ENCODE measurements at places on chromosomes 3 and 15.

DNA sequence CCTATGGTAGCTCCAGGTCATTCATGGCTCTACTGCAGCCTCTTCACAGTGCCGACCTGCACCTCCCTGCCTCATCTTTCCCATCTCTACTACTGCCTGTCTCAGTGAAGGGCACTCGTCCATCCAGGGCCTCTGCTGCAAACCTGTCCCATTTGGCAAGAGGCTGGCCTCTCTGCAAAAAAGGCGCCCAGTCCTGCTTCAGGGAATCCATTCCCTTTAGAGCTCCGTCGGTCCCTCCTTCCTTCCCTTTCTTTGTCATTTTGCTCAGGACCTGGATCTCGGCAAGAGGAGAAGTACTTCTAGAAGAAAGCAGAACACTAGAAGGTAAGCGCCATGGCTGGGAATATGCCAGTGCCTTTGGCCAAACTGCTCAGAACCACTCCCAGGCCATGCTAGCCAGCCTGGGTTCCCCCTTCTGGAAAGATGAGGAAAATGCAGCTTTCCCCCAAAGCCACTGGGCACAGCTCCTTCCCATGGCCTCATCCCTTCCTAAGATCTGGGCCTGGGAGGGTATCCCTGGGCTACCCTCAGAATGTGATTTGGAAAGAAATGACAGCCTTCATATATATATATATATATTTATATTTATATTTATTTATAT, 6.4 kb upstream of the ISL2 start:
- DNase-seq = peak; percentile 46

- DNase-seq = no peak
These were observed 4.8 kb upstream of the PCSK6 start for GRCh38 chr15:101494251-101494796.

- DNase-seq = no peak
These were observed 42.5 kb downstream of the ZBTB38 start for GRCh38 chr3:141410846-141411245.

DNA sequence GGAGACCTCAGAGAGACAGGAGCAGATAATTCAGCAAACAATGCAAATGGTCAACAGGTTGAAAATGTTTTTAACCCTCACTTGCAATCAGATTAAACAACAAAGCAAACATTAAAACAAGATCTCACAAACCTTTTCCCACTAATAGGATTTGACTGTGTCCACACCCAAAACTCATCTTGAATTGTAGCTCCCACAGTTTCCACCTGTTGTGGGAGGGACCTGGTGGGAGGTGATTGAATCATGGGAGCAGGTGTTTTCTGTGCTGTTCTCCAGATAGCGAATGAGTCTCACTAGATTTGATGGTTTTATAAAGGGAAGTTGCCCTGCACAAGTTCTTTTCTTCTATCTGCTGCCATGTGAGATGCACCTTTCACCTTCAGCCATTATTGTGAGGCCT, 1.3 kb upstream of the LYSMD4 start:
- no peak for DNase-seq

DNA sequence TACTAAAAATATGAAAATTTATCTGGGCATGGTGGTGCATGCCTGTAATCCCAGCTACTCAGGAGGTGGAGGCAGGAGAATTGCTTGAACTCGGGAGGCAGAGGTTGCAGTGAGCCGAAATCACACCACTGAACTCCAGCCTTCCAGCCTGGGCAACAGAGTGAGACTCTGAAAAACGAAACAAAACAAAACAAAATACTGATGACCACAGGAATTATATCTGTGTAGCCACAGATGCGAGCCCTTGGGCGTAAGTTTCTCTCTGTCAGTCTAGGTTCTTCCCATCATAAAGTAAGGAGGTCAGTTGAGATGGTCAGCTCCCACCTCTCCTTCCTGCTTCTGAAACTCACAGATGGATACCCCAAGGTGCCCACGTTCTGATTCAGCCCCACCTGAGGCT, 37.7 kb upstream of the CFAP161 start:
- no peak for DNase-seq

GRCh38 chr3:184784731-184785500, 27.1 kb upstream of the VPS8 start:
- no peak for DNase-seq

DNA sequence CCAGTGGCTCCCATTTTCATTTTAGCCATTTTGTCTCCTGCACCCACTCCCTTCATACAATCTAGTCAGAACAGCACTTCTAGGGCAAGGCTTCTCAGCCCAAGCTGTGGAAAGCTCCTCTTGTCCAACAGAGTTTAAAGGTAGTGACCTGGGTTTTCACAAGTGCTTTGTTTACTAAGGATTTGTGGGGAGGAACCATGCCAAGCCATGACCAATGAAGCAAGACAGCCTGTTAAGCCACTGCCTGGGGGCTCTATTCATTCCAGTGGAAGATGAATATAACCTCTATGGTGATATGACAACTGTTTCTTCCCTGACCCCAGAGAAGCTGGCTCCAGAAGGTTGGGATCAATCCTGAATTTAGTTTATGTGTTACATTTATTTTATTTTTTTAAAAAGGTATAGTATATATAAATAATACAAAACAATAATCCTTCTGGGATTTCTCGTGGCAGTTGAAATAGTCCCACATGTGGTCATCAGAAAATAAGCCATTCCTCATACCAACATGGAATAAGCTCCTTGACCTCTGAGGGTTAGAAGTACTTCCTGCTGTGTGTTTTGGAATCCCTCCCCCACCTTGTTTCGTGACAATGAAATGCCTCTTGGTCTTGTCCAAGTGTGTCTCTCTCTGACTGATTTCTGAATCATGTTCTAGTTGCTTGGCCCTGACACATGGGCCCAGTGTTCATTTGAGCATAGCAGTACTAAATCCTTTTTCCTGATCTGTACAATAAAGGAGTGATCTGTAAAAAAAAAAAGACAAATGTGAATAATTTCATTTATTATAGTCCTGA, 13.3 kb upstream of the THUMPD3 start:
- no peak for DNase-seq

DNA sequence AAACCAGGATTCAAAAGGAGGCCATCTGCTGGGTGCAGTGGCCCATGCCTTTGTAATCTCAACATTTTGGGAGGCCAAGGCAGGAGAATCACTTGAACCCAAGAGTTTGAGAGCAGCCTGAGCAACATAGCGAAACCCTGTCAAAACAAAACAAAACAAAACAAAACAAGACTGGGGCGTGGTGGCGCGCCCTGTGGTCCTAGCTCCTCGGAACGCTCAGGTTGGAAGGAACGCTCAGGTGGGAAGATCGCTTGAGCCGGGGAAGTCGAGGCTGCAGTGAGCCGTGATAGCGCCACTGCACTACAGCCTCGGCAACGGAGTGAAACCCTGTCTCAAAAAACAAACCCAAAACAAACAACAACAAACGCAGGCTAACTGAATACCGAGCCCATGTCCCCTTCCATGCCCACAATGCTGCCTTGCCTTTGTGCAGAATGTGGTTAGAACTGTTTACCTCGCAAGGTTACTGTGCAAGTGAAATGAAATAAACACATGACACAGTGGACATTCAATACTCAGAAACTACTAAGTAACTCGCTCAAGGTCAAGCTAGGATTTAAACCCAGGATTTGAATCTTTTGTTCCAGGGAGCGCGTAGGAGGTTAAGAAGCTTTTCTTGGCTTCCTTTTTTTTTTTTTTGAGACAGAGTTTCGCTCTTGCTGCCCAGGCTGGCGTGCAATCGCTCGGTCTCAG, 766 bp upstream of the EMC4 start:
- peak; percentile 64 for DNase-seq

DNA sequence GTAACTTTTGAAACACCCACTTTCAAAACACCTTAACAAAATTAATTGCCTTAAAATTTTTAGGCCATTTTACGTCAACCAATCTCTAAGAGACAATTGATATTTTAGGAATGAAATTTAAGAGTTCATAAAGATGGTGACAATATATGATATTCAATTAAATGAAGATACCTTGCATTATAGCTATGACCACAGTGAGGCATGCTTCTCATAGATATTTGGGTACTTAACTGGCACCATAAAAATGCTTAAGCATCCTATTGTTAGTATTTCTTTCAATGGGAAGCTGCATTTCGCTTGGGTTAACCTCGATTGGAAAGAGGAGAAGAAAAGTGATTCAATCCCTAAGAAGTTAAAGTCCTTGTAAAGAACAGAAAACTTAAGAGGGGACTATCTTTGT, 209.0 kb downstream of the GAP43 start:
- no peak for DNase-seq

DNA sequence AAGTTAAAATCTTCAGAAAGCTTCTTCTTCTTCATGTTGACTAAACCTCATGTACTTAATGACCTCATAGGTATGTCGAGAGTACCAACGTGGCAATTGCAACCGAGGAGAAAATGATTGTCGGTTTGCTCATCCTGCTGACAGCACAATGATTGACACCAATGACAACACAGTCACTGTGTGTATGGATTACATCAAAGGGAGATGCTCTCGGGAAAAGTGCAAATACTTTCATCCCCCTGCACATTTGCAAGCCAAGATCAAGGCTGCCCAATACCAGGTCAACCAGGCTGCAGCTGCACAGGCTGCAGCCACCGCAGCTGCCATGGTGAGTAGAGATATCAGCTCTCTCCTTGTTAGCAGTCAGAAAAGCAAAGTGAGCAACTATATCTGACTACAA, 176.5 kb downstream of the MBNL1 start:
- DNase-seq = no peak

GRCh38 chr15:78859971-78860719, 12.5 kb upstream of the MORF4L1 start:
- DNase-seq = peak; percentile 88

DNA sequence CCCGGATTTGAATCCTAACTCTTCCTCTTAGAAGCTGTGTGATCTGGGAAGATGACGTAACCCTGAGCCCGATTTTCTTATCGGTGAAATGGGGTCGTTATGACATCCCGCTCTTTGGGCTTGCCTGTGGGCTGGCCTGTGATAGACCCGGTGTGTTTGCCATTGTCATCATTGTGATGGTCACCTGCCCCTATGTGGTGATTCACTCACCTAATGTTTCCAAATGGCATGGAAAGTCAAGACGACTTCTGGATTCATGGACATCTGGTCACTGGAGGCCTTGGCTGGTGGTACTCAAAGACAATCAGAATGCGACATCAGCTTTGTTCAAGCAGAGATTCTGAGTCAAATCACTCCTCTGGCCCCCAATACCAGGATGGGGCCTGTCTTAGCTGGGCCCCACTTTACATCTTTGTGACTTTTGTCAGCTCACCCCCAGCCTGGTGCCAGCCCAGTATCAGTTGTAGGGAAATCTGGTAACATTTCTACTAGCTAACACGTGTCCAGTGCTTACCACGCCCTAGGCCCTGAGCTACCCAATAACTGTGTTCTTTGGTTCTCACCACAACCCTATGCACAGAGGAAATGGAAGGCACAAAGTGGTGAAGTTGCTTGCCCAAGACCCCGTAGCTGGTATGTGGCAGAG, 2.8 kb downstream of the TMEM43 start:
- no peak for DNase-seq

DNA sequence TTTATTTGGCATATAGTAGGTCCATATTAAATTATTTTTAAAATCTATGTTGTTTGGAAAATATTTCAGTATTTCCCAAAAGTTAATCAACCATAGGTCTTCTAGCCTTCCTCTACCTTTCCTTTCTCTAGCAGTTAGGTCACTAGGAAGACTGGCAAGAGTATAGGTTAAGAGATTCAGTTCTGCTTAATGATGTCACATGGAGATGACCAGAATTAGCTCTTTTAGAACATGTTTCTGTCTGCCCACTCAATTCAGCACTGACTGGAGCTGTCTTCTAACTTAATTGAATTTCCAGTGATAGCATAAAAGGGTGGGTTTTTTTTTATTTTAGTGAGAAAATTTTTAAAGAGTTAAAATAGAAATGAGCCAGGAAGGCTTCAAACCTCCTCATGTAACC, 23.8 kb upstream of the ZBED2 start:
- no peak for DNase-seq

DNA sequence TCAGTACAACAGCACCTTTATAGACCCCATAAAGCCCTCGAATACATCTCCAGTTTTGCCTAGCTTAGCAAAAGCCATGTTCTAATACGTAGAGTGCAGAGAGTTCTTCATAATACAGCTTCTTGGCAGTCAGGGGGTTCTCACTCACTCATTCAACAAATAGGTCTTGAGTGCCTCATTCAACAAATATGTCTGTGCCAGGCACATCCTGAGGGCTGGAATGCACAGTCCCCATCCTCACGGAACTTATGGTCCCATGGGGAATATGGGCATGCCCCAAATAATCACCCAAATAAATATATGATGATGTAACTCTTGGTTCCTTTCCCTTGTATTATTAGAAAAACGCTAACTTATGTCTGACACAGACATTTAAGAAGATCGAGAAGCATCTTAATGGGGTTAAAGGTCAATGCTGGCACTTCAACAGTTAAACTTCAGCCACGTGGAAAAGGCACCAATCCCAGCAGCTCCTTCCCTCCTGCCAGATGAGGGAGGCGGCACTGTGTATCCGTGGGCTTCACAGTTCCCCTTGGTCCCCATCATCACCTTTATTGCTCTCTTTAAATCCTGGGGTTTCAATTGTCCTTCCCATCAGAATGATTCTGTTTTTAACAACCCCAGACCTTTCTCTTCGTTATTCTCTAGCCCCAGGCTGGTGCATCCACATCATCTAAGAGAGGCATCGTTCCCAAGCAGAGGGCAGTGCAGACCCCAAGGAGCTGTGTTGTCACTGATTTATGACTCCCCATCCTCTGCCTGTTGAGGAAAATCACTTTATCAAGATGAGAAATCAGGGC, 18.9 kb upstream of the SEMA5B start:
- DNase-seq = no peak

DNA sequence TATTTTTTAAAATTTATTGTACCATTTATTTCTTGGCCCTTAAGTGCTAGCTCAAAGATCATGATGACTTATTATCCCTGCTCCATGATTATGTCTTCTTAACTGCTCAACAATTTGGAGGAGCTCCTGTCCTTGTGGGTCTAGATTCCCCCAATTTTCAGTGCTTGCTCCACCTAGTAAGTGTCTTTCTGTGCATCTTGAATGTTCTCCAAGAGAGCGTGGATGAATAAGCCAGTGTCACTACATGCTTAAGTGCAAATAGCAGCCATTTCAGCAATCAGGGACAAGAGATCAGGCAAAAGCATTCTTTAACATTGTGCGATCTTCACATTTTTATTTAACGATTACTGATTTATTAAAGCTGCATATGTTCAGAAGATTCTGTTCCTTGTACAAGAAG, 99.4 kb downstream of the ALCAM start:
- no peak for DNase-seq

- DNase-seq = no peak
These were observed 13.8 kb downstream of the SQOR start for GRCh38 chr15:45648521-45649200.

- no peak for DNase-seq
These were observed 40.0 kb downstream of the ATP13A3 start for GRCh38 chr3:194446754-194447153.

DNA sequence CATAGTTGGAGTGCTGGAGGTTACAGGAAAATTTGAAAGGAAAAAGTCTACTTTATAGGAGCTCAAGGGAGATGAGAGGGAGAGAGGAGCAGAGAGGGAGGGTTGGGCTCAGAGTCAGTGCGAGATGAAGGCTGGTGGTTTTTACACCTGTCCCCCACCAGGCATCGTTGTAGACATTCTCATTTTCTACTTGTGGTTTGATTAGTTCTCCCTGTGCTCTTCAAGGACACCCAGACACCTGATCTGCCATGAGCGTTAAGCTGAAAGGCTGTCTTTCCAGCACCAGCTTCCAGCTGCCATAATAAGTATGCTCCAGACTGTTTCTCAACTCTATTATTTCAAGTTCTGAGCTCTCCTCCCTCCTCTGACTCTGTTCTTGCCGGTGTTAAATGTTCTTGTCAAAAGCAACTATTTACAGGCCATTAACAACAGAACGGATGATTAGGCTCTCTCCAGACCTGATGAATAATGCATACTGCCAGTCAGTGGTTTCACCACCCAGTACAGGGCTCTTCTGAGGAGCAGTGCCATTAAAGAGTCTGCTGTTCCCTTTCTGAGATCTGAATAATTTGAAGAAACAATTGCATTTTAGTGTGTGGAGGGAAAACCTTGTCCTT, 514.6 kb upstream of the MCTP2 start:
- no peak for DNase-seq

Data from erythroblast (primary cell).